ENCODE measurements at places on chromosomes 13 and 19. TPM values are rescaled to one million over a fixed set of nuclear protein-coding genes. Genes with fewer than 3 reads are reported as not detected.

Gene C2CD4C
- total RNA-seq, result not detected

Gene LRRC25
- 5.4 TPM for total RNA-seq

Gene KLK7
- not detected for total RNA-seq

Gene SIAH3
- 0.54 TPM for total RNA-seq

DNA sequence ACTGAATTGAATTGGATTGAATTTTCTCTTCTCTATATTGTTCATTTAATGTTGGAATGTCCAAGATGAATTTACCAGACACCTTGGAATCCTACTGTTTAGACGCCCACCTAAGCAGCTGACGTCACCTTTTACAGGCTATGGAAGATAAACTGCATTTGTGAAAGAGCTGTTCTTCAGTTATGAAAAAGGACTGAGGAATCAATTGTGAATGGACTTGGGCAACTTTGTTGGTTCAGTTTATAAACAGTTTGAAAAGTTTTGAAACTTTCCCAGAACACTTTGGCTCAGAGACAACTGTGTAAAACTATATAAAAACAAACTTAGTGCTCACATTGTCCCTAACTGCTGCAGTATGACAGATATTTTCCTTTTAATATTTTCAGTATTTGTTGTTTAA is 590.8 kb upstream of the SPRY2 start:
- no peak for DNase-seq

- no peak for DNase-seq
Observed at GRCh38 chr13:108249150-108249549, 20.4 kb upstream of the TNFSF13B start.

DNA sequence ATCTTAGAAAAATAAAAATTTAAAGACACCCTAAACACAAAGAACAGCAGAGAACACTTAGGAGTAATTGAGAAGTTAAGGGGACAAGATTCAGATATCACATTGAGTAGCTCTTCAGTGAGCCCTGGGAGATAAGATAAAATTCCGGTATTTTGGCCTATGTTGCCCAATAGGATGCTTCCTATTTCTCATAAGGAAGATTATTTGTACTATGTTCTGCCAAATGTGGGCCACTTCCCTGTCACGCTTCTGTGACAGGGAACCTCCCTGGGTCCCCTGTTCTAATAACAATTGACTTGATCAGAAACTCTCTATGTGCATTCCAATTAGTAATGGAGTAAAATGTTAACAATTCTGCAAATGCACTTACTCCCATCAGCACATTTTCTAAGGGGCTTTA is 310.7 kb downstream of the MYO16 start:
- no peak for DNase-seq

Data from hematopoietic multipotent progenitor cell (in vitro differentiated cells).